Stimulated activated CD8-positive, alpha-beta memory T cell treated with anti-CD3 and anti-CD28 coated beads, Interleukin-4, amount 100 ng/mL, for 1 hour (primary cell): ENCODE measurements at places on chromosomes 16 and 17.

DNA sequence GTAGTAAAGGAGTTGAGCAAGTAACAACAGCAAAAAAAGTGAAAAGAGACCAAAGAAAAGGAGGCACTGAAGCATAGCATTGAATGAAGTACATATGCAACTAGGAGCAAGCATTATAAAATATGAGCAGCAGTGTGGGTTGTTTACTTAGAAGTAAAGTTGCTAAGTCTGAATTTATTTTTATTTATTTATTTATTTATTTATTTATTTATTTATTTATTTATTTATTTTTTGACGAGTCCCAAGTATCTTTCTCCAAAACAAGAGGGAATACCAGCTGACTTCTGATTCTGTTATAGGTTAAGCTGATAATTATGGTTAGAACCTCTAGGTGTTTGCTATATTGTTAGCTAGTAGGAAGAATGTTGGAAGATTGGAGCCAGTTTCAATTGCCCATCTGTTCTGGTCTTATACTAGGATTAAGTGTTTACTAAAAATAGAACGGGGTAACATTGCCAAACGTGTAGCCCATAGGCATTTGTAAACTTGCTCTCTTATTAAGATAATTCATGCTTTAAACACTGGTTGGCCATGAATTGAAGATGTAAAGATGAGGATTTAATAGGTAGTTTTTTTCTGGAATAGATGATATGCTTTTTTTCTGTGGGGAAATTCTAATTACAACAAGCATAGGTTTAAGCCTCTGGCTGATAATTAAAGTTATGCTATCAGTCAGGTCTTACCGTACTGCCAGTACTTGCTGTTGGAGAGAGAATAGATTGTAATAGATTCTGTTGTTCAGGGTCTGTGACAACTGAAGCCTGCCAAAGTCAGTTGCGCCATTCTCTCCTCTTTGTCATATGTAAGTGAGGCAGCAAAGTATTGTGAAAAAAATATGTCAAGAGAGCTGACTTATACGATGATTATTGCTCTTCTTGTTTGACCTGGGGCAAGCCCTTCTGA lies 66.7 kb downstream of the PPM1E start:
- DNase-seq, result no peak

- no peak for DNase-seq
These were observed 26.0 kb downstream of the FA2H start for GRCh38 chr16:74748616-74749026.

GRCh38 chr17:21217346-21217745 lies 3.4 kb upstream of the TMEM11 start:
- no peak for DNase-seq

GRCh38 chr17:36001862-36002603 lies 680 bp upstream of the CCL15 start:
- no peak for DNase-seq

DNA sequence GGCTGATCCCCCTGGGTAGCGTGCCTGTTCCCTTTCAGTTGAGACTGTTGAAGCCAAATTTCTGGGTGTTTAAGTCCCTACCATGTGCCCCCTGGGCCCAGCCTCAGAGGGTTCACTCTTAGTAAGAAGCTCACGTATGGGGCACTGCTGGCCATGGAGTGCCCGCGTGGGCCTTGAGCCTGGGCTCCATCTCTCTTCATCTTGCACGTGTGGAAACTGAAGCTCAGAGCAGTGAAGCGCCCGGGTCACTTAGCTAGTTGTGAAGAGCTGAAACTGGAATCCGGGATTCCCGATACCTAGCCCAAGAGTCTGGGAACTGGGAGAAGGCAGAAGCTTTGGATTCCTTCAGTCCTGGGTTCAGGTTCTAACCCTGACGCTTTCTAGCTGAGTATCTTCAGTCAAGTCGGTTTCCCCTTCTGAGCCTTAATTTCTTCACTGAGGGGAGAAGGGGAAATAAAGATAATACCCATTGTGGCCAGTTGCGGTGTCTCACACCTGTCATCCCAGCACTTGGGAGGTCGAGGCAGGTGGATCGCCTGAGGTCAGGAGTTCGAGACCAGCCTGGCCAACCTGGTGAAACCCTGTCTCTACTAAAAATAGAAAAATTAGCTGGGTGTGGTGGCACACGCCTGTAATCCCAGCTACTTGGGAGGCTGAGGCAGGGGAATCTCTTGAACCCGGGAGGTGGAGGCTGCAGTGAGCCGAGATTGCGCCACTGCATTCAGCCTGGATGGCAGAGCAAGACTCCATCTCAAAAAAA lies 103.9 kb downstream of the OR1D5 start:
- no peak for DNase-seq

DNA sequence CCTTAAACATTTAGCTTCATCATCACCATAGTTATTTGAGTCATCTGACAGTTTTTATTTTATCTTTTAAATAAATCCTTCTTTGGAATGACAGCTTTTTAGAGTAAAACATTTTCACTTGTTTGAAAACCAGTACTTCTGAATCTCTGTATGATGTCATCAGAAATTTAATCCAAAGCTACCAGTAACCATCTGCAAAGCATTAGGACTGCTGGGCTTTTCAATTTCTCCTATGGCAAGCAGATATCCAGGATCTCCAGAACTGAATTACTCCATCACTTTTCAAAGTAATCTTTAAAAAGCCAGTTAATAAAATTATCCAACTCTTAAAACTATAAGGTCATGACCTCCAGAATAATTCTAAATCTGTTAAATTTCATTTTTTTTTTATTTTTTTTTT lies 51.5 kb downstream of the CHCT1 start:
- DNase-seq, result no peak
